HT-29 (cell line): ENCODE measurements at places on chromosomes 2 and 18. TPM values are rescaled to one million over a fixed set of nuclear protein-coding genes. Genes with fewer than 3 reads are reported as not detected.

GRCh38 chr2:152826581-152827279 lies 108.3 kb downstream of the ARL6IP6 start:
- DNase-seq, result no peak

GRCh38 chr2:190819840-190820301 lies 60.8 kb upstream of the GLS start:
- no peak for DNase-seq

DNA sequence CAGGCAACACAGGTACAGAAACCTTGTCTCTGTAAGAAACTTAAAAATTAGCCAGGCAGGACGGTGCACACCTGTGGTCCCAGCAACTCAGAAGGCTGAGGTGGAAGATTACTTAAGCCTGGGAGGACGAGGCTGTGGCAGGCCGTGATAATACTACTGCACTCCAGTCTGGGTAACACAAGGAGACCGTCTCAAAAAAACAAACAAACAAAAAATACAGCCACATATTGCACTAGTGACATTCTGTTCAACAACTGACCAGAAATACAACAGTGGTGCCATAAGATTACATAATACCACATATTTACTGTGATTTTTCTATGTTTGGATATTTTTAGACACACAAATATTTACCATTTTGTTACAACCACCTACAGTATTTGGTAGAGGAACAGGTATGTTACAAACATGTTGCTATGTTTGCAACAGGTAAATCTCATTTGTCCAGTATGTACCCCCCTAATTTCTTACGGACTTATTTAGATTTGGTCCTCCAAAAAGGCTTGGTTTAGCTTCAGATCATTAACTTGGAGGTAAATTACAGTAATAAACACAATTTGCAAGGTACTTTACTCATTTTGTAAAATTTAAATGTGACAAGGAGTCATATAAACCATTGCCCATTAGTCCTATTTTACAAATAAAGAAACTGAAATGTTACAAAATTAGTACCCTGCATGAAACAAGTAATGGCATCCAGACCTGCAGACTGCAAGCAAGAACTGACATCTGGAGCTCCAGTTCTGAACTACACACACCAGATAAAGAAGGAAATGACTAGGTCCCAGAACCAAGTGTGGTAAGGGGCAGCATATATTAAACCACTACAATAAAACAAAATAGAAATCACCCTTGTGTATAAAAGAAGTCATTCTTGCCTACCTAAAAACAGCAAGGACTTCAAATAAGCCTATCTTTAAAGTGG lies 36.8 kb downstream of the TRIP12 start:
- DNase-seq, result no peak

GRCh38 chr2:54830546-54830945 lies 107.1 kb downstream of the EML6 start:
- DNase-seq, result no peak

- DNase-seq, result no peak
These were observed 493.6 kb upstream of the SPHKAP start for GRCh38 chr2:228675091-228675490.

DNA sequence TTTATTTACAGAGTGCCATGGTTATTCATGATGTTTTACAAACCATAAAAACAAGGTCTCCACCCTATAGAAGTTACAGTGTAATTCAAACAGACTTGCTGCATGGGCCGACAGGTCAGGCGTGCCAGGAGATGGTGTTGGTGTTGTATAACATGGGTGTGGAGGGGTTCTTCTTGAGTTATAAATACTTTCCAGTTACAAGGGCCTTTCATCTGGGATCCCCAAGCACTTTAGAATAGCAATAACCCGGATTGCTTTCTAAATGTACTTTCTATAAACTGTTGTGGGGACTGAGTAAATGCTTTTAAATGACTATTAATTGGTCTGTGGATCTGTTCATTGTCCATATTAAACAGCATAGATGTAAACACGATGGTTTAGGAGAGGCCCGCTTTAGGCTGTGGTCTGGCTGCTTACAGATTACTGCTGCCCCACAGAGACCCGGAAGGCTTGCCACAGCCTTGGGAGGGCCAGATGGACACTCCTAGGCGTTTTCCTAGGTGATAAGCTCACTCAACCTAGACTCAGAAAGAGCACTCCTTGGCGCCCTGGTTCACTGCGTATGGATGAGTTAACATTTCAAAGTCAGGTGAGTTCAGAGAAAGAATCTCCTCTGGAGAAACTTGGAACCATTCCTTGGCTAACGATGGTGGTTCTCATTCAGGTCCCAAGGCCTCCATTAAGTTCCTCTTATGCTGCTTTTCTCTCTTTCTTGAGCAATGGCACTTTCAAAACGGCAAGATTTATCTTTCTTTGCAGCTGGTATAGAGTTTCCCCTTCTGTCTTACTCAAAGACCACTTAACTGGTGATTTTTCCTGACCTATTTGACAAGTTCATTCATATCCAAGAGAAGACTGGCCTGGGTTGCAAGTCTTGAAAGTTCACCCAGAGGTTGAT lies 3.6 kb upstream of the KIAA2012 start:
- no peak for DNase-seq

DNA sequence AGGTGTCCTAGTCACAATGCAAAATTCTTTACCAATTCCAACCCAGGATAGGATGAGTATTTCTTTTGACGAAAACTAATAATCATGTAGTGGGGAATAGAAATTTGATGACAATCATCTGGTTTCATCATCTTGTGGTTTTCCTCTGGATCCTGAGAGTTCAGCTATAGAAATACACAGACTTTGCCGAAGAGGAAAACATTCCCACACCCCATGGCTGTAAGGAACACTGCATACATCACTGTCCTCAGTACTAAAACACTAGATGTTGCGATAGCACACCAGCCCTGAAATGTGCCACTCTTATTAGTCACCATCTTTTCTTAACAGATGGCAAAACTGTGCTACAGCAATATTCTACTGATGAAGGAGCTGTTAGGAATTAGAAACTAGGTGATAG lies 29.4 kb downstream of the CERKL start:
- DNase-seq, result no peak

- no peak for DNase-seq
These were observed 274.3 kb downstream of the PRKCE start for GRCh38 chr2:45925636-45926366.

DNA sequence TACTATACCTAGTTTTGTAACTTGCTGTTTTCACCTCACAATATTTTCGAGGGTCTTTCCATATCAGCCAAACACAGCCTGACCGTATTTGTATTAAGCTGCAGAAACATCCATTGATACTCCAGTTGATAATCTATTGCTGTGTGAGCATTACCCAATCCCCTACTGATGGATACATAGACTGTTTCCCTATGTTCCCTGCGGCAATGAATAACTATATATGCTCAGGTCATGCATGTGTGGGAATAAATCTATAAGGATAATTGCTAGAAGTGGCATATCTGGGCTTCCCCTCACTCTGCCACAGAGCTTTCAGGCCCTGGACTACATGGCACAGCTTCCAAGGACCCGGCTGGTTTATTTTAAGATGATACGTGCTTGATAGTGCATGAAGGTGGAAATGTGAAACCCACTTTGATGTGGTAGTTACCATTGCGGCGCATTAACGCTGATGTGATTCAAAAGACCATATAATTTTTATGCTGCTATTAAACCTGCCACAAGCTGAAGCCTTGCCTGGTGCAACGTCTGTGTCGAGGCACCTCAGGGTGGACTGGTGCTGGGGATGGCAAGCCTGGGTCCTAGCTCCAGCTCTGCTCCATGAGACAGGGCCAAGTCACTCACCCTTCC lies 130.8 kb upstream of the MSH6 start:
- DNase-seq, result no peak

- DNase-seq, result no peak
These were observed 58.1 kb downstream of the HEATR5B start for GRCh38 chr2:37026050-37026449.

GRCh38 chr2:28046921-28047320 lies 156.4 kb downstream of the BABAM2 start:
- no peak for DNase-seq

- DNase-seq, result no peak
These were observed 4.7 kb downstream of the DGKD start for GRCh38 chr2:233358947-233359346.

DNA sequence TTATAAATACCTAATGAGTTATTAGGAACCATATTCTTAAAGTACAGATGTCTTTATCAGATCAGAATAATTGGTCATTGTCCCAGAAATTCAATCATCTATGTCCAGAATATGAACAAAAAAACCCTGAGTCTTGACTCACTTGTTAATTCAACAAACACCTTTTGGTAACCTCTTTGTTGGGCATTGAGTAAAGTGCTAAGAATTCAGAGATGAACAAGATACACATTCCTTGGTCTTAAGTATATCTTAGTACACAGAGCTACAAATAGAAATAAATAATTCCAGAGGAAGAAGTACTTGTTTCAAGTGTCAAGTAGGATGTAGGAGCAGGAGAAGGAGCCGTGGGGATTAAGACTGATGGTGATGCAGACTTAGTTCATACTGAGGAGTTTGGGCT lies 798.1 kb downstream of the CPS1 start:
- DNase-seq, result no peak

GRCh38 chr2:44620189-44620990 lies 258.6 kb downstream of the CAMKMT start:
- DNase-seq, result peak; percentile 16

- DNase-seq, result no peak
These were observed 58.2 kb downstream of the RAPH1 start for GRCh38 chr2:203476881-203477280.

DNA sequence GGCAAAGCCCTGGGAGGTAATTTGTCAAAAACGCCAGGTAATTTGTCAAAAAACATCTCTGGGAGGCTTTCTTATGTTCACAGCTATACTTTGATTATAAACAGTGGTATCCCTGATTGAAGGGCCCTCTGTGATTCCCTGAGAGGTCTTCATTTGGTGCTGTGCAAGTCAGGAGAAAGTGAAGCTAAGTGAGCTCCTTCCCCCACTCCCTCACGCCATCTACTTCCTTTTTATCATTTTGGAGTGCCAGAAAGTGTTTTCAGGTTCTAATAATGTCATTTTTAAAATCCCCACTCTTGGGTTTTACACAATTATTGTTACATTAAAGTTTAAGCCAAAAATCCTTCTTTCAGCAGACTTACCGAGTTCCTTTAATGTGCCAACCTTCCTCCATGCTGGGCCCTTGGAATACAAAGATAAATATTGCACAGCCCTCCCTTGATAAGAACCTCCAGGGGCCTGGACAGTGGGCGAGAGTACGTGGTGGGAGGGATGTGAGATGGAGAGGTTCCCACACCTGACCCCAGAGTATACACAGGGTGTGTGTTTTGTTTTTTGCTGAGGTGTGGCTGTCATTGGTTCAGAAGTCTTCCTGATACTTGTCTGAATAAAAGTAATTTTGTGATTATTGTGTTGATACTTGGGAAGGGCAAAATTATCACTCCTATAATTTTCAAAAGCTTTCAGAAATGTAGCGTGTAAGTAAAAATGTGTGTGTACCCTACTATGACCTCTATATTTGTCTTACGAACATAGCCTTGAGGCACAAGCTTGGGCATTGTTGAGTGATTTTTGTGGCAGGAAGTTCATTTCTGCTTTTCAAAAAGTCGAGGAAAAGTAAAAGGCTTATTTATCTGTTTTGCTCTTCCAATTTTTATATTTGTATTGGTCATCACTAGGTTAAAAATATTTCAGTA lies 8.2 kb downstream of the MAPRE2 start:
- no peak for DNase-seq

GRCh38 chr2:194867328-194867727 lies 789.7 kb upstream of the SLC39A10 start:
- DNase-seq, result peak; percentile 46

DNA sequence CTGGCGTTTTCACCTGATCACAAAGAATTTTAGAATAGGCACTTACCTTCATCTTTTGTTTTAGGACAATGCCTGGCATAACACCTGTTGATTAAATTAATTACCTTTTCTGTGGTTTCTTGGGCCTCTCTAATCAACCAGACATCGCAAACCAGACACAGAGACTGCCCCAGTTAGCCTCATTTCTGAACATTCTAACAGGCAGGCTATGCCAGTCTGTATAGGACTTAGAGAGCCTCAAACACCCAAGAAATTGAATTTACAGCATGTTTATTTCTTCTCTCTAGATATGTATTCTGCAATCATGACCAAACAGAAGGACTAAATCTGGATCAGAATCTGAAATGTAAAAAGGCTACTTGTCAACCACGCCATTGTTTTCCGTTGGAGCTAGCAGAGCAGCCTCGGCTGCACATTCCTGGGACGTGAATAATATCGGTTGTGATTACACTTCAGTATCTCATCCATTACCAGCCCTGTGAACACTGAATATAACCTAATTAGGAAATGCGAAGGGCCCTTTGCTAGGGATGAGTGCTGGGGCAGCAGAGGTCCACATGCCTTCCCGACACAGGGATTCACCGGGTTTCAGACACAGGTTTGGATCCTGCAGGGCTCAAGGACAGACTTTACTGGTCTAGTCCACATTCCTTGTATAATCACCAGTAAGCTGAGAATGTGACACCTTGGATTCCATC lies 17.5 kb upstream of the CDC42EP3 start:
- DNase-seq, result peak; percentile 40

GRCh38 chr2:209253544-209253943 lies 170.3 kb upstream of the MAP2 start:
- DNase-seq, result no peak

- DNase-seq, result no peak
These were observed 64.6 kb downstream of the CD226 start for GRCh38 chr18:69882965-69883668.

DNA sequence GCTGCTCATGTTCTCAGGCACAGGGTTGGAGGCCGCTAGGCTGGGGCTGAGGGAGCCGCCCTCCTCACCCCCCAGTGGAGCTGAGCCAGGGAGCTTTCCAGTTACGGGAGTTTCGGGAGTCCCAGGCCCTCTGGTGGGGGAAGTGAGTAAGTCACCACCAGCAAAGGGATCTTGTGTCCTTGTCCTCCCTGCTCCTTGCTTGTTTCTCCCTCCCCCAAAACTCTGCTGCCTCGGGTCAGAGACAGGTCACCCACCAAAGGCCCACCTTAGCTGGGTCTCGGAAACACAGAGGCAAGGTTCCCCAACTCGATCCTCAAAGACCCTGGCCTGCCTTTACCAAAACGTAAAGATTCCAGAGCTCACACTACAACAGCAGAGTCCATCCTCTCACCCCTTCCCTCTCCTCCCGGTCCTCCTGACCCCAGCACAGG lies 60.5 kb upstream of the POMC start:
- DNase-seq, result peak; percentile 67

The CTAGE1 gene
- total RNA-seq, result not detected in 2 replicates

The SCN1A gene
- not detected in 2 replicates for total RNA-seq

The FLACC1 gene
- total RNA-seq, result 0.13 and 1.2 TPM in 2 replicates

The MDH1B gene
- 0.44 TPM in 1 of 2 replicates, not detected in the other for total RNA-seq

The GALNT14 gene
- total RNA-seq, result 58.8 and 68.4 TPM in 2 replicates

The CD8A gene
- total RNA-seq, result not detected in 2 replicates

The MC2R gene
- total RNA-seq, result not detected in 2 replicates

The SPR gene
- 77.8 and 86.8 TPM in 2 replicates for total RNA-seq

The PCARE gene
- not detected in 2 replicates for total RNA-seq

The TDRD15 gene
- not detected in 2 replicates for total RNA-seq

The REEP1 gene
- total RNA-seq, result 0.13 TPM in 1 of 2 replicates, not detected in the other

The TUBA4B gene
- not detected in 2 replicates for total RNA-seq

The DSG1 gene
- total RNA-seq, result not detected in 2 replicates
